ENCODE measurements at places on chromosomes 4 and X.

DNA sequence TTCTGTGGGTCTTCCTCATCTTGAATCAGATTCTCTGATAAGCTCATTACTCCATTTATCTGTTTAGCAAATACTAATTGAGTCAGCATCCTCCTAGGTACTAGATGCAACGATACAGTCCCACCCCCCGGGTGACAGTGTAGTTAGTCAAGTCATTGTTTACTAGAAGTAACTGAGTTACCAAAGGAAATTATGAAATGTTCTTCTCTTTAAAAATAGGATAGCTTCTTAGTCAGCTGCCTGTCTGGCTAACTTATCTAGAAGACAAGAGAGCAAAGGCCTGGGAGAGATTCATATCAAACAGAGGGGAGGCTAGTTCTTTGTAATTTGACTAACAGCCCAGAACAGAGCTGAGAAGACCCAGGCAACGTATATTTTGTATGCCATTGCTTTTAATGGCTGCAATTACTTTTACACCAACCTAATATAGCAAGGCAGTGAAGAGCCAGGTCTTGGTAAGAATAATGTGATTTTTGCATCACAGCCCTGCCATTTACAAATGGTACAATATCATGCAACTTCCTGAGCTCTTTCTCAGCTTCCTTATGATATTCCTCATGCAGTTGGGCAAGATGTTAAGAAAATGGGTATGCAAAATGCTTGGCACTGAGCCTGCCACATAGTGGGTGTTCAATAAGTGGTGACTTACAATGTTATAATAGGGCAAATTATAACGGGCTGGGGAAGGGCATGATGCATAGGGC is 149.9 kb downstream of the CHIC2 start:
- peak; percentile 73 for DNase-seq

DNA sequence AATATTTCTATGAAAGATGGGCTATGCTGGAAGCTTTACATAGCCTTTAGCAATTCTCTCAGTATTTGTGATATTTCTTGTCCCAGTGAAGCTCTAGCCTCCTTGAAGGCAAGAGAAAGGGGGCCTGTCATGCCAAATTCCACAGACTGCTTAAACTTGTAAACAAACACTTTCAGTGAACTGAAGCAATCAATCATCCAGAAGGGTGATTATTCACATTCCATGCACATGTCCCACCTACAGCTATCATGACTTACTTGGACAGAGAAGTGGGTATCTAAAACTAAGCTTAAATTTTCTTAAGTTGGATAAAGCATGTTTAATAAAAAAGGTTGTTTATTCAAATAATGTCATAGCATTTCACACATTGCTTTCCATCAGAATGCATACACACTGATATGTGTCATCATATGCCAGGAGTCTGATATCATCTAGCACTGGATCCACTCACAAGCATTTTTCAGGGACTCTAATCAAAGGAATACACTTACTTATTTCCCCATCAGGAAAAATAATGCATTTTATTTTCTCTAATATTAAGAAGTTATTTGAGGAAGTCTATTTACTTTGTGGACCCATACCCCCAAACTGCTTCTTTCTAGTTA is 1.2 kb upstream of the FSTL5 start:
- no peak for DNase-seq

DNA sequence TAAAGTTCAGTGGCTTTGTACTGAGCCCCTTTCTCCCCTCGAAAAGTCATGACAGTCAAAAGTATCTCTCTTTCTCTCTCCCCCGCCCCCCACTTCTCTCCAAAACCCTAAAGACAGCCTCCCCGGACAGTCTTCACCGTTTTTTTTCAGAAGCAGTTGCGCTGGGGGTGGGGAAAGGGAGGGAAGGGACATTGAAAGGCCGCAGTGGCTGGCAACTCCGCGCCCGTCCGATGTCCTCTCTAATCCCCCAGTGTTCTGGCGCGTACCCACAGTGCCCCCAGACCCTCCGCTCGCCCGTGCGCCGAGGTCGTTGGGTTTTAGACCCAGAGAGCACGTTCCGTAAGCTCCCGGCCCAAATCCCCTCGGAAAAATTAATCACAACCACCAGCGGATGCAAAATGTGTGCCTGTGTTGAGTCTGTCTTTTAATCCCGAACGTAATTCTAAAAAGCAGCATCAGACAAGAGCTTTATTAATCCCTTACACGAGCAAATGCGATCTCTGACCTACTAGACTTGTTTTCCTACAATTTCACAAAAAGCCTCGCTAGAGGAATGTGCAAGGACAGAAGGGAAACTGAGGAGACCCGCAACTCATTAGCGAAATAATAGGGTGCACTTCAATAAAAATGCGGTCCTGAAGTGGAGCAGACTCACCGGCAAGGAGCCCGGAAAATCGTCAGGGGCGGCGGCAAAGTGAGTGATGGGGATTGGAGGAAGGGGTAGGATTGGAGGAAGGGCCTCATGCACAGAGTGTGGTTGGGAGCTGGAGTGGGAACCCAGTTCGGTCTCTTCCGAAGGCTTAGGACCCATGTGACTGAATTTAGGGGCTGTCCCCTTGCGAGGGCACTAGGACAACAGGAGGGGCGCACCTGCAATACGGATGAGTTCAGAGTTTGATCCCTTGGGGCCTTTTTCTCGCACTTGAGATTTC is 12.2 kb upstream of the PRDM8 start:
- no peak for DNase-seq

DNA sequence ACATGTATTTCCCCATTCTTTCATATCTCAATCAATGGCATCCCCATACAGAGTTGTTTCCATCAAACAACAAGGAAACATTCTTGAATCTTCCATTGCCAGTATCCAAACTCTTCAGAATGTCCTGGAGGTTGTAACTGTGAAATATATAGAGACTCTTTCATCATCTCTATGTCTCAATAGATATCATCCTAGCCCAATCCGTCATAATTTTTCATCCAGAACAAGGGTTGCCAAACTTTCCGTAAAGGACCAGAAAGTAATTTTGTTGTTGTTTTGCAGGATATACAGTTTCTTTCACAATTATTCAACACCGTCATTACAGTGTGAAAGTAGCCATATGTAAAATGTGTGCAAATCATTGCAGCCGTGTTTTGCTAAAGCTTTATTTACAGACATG is 15.2 kb upstream of the CXCL6 start:
- DNase-seq = no peak

- peak; percentile 63 for DNase-seq
Measured at GRCh38 chrX:140765043-140765784, 55.7 kb downstream of the LINC00632 start.

- DNase-seq = peak; percentile 67
Measured at GRCh38 chr4:141807103-141807891, 170.9 kb downstream of the IL15 start.

GRCh38 chrX:102514536-102514935 is 2.0 kb downstream of the TMSB15A start:
- DNase-seq = no peak

DNA sequence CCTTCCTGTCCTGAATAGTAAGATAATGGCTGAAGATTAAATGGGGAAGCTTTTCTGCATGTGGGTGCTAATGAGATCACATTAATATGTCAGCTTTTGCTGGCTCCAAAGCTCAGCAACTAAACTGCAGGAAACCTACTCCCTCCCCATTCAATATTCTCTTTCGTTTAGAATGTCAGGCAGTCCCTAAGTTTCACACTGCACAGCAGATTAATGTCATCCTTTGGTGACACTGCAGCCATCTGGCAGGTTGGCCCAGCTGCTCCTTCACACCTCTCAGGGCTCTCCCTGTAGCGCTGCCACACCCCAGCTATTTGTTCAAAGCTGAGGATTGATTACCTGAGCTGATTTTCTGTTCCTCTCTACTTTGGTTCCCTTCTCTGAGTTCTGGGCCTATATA is 110.5 kb downstream of the KDR start:
- no peak for DNase-seq

GRCh38 chrX:82585868-82586267 is 922.2 kb upstream of the POU3F4 start:
- DNase-seq = no peak

GRCh38 chr4:138910195-138910913 is 105.2 kb upstream of the NOCT start:
- DNase-seq = peak; percentile 11

DNA sequence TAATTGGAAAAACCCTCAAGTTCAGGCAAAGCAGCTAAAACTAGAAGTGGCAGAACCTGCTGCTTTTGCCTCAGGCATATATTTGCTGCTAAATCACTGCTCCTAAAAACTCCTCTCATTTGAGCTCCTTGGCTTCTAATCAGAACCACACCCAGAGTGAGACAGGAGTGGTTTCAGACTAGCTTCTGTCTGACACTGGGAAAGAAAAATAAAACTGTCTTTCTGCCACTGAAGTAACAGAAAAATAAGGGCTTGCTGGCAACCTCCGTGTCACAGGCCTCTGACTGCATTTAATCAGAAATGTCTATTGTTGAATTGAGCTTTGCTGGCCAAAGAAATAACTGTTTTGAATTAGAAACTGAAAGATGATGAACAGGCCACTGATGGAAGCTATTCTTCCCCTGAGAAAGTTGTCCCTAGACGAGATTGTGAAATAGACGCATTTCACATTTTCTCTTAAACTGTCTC is 52.1 kb upstream of the RAP2C start:
- DNase-seq = no peak

DNA sequence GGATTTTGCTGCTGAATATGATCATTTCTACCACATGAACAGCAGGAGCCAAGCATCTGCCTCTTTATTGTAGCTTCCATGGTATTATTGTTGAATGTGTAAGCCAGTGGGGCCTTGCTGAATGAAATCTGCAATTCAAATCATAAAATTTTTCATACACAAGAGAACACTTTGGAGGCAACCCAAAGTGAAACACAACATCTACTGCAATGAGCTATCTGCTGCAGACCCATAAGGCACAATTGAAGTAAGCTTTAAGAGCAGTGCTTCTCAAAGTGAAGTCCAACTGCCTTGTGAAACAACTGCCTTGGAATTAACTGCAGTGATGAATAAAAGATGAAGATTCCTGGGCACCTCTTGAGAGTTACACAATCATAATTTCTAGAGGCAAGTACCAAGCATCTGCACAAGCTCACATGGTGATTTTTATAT is 626.3 kb upstream of the INTU start:
- no peak for DNase-seq

DNA sequence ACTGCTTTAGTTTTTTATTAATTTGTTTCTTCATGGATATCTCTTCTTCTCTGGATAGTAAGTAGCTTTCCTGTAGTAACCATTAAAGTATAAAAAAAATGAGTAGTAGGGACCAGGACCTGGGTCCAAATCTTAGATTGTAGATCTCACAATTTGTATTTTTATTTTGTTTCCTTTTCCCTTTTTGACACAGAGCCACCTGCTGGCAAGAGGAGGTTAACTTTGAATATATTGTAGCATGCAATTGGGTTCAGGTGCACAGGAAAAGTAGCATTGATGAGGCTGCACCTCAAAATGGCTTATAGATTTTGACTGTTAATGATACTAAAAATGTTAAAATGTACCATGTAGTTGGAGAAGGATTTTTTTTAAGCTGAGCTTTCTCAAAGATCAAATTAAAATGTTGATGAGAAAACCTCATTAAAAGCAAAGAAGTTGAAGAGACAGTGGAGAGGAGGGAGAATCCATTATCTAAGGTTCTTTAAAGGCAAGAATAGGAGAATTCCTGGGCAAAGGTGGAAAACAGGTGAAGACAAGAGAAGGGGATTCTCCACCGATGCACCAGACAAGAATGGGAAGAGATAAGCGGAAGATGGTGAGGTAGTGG is 48.3 kb upstream of the HPGDS start:
- DNase-seq = peak; percentile 10

DNA sequence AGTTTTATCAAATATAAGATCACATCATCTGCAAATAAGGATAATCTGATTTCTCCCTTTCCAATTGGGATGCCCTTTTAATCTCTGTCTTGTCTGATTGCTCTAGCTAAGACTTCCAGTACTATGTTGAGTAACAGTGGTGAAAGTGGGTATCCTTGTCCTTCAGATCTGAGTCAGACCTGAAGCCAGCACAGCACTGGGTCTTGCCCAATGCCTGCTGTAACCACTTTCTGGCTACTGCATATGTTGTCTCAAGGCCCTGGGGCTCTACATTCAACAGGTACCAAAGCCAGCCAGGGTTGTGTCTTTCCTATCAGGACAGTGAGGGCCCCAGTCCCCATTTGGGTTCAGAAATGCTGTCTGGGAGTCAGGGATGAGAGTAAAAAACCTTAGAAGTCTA is 90.3 kb downstream of the CYSLTR1 start:
- no peak for DNase-seq

Data from fibroblast of skin of abdomen (primary cell).